AG04449 (cell line): ENCODE measurements at places on chromosomes 4 and X.

DNA sequence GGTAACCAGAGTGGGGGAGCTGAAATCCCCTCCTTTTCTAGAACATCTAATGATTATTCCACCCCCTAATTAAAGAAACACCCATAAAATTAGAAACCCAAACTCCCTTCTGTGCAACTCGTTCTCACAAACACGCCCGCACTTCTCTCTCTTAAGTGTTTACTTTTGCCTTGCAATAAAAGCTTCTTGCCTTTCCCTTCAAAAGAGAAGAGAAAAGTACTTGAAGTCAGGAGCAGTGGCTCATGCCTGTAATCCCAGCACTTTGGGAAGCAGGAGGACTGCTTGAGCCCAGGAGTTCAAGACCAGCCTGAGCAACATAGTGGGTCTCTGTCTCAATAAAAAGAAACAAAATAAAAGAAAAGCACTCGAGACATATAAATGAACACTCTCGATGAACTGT lies 3.6 kb upstream of the GPR173 start:
- DNase-seq = no peak

GRCh38 chrX:81586096-81586495 lies 384.2 kb downstream of the SH3BGRL start:
- no peak for DNase-seq

DNA sequence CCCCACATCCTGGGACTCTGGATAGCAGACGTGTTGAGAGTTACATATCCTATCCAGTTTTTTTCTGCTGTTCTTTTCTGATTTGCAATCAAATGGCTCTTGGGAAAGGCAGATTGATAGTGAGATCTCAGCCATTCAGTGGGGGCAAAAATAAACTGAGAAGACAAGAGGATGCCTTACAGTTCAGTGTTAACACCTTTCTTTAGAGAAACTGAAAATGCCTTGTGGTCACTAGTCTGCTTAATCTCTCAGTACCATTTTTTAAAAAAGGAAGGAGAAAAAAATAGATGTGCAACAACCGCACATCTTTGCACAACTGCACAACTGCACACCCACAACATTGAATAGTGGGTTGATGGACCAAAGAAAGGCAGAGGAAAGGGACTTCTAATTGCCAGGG lies 109.3 kb downstream of the ARHGEF9 start:
- no peak for DNase-seq

DNA sequence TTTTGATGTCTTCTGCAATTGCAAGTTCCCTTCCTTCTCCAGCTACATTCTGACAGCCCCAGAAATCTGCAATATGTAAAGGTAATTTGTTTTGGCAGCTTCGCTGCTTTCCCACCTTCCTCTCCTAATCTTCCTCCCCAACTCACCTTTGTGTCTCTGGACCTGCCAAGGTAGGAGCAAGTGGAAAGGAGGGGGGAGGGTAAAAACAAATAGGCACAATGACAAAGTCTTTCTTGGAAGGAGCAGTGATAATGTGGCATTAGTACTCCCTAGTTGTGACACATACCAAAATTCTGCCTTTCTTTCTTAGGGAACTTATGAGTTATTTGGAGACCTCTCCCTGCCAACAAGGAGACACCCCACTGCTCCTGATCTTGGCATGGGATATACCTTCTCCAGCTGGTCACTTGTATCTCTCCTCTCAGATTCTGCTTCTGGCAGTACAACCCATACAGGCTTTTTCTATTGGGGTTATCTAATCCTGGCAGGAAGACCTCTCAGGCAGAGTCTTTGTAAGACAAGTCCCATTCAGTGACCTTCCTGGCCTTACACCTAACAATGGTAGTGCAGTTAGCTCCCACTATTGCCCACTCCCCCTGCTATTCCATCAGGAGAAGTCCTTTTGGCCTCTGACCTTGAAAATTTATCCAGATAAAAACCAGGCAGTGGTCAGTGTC lies 24.2 kb downstream of the F8 start:
- DNase-seq = no peak

- DNase-seq = no peak
Measured at GRCh38 chr4:174631901-174632758, 109.8 kb upstream of the HPGD start.
